ENCODE measurements at places on chromosomes 16 and 17. TPM values are rescaled to one million over a fixed set of nuclear protein-coding genes. Genes with fewer than 3 reads are reported as not detected.

Gene NEUROD2
- total RNA-seq = not detected

DNA sequence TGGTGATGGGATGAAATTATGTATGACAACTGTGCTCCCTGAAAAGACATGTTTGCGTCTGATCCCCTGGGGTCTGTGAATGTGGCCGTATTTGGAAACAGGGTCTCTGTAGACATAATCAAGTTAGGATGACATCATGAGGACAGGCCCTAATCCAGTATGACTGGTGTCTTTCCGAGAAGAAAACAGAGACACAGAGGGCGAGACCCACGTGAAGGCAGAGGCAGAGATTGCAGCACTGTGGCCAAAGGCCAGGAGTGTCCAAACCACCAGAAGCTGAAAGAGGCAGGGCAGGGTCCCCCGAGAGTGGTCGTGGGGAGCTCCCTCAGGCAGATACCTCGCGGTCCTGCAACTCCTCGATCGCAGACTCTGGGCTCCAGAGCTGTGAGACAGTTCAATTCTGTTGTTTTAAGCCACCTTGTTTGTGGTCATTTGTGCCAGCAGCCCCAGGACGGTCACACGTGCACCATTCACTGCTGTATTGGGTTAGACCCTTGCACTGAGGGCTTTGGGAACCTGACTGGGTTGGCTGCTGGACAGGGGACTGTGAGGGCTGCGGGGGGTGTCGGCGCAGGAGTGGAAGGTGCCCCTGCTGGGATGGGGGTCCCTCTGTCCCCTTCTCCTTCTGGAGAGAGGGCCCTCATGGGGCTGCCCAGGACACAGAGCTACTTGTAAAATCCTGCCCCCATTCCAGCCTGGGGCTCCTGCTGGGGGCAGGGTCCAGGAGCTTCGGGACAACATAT, 27.7 kb downstream of the METRNL start:
- peaks cover 53% of the 10 kb centered on the region for H3K27me3 ChIP-seq
- no peak overlapping the region for H3K4me3 ChIP-seq
- no peaks in the 10 kb centered on the region for H3K4me1 ChIP-seq

DNA sequence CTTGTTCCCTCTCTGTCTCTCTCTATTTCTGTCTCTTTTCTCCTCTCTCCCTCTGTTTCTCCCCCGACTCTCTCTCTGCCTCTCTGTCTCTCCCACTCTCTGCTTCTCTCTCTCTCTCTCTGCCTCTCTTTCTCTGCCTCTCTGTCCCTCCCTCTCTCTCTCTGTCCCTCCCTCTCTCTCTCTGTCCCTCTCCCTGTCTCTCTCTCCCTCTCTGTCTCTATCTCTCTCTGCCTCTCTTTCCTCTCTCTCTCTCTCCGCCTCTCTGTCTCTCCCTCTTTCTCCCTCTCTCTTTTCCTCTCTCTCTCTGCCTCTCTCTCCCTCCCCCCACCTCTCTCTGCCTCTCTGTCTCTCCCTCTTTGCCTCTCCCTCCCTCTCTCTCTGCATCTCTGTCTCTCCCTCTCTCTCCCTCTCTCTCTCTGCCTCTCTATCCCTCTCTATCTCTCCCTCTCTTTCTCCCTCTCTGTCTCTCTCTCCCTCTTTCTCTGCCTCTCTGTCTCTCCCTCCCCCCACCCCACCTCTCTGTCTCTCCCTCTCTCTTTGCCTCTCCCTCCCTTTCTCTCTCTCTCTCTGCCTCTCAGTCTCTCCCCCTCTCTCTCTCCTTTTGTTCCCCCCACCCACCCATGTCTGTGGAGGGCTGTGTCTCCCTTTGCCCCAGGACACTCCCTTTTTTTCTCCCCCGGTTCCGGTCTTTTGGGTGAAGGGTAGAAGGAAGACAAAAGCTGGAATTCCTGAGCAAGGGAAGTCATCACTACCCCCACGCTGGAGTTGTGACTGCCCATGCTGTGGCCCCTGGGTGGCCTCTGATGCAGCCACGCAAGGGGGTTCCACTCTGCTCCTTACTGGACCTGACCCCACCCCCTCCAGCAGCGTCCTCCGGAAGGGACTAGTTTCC, 27.1 kb upstream of the MGAT5B start:
- peaks cover 48% of the 10 kb centered on the region for H3K27me3 ChIP-seq
- H3K4me1 ChIP-seq = no peaks in the 10 kb centered on the region
- DNase-seq = no peak
- H3K27ac ChIP-seq = no peak overlapping the region
- no peaks in the 10 kb centered on the region for H3K36me3 ChIP-seq

Gene CDH1
- 0.20 TPM for total RNA-seq
